ENCODE measurements at places on chromosomes 6 and 20.

GRCh38 chr6:157304899-157305663 is 18.2 kb downstream of the TMEM242 start:
- no peak for DNase-seq

GRCh38 chr20:29689411-29690225 is 1567.8 kb upstream of the DEFB115 start:
- peak; percentile 78 for DNase-seq

GRCh38 chr6:133743621-133744020 is 145.3 kb upstream of the TCF21 start:
- no peak for DNase-seq

GRCh38 chr20:3038454-3038853 is 5.0 kb upstream of the GNRH2 start:
- DNase-seq: no peak

- no peak for DNase-seq
Measured at GRCh38 chr20:60867589-60867988, 384.5 kb upstream of the CDH4 start.

DNA sequence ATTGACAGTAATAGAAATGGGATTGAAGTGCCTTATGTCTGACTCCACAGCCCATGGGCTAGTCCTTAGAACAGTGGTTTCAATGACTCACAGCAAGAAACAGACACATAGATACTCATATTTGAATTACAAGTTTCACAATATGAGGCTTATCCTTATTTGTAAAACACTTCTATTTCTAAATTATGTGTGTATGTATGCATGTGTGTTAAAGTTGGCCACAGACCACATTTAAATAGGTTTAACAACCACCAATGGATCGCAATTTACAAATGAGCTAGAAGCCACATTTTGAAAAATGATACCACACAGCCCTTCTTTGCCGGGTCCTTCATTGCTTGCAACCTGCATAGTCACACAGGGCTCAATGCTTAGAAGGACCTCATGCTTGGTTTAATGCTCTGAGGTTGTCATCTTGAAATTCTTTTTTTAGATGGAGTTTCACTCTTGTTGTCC is 157.8 kb upstream of the PREP start:
- no peak for DNase-seq

- no peak for DNase-seq
Measured at GRCh38 chr20:25380945-25381614, 9.6 kb downstream of the ABHD12 start.

DNA sequence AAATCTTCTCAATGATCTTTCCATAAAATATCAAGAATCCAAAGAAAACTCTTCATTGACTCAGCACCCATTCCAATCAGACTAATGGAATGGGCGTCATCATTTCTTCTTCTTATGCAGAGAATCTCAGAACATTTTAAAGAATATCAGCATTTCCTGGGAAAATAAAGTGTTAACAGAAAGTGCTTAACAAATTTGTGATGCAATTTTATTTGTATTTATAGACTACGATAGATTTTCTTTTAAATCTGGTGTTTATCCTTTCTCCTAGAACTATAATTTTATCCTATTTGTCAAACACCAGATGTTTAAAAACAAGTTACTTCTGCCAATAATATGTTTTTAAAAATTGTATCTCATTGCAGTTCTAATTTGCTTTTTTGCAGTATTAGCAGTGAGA is 330.7 kb downstream of the COL12A1 start:
- no peak for DNase-seq

DNA sequence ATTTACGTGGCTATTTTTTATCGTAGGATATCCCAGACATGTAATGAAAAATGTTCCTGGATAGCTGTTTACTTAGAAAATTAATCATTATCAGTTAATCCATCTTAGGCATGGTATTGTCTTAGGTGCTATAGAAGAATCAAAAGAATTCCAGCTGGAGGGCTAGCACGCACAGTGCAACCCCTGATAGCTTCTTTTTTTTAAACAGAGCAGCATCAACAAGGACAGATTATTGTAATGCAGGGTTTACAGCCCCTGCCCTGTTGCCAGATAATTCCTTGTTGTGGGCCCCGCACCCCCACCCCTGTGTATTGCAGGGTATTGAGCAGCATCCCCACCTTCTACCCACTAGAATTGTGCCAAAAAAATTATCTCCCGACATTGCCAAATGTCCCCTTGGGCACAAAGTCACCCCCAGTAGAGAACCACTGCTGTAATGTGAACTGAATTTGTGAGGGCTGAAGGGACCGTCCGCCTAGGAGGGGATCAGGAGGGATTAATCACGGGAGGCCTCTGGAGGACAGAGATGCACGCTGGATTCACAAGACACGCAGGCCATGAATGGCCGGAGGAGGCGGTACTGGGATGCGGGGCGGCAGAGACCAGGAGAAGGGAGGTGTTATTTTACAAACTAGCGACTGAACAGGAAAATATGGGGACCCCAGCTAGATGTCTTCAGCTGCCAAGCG is 174.6 kb downstream of the ZDHHC14 start:
- DNase-seq: no peak

DNA sequence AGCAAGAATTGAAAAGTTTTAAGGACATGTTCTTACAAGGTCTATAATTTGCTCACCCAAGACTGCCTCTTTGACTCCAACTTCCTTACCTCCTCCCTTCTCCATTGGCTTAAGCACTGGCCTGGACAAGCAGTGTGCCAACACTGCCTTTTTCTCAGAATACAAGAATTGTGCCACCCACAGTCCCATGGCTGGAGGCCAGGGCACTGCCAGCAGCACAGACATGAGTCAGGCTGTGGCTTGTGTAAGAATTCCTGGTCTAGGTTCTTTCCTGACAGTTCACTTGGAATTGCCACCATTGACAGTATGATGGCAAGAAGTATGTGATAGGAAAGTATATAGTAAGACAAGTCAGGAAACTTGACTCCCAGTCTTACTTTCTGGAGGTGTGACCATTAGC is 202.7 kb upstream of the MARCKS start:
- peak; percentile 94 for DNase-seq

GRCh38 chr6:42315991-42316970 is 98.6 kb upstream of the MRPS10 start:
- peak; percentile 78 for DNase-seq

DNA sequence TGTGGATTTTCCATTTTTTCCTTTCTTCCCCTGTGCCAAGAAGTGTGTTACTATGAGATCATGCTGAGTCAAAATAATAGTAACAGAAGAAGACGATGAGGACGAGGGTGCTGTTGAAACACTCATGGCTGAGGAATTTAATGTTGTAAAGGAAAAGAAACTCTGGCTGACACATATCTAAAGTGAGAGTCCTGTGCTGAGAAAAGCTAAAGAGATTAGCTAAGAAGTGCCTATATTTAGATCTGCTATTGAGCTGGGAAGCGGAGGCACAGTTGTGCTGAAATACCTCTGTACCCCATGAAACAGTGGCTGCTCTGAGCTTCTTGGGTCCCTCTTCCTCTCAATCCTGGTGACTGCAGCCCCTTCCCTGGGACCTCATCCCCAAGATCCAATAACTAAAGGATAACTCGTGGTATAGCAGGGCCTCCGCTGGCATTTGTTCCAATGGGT is 1.1 kb upstream of the SYTL3 start:
- no peak for DNase-seq

DNA sequence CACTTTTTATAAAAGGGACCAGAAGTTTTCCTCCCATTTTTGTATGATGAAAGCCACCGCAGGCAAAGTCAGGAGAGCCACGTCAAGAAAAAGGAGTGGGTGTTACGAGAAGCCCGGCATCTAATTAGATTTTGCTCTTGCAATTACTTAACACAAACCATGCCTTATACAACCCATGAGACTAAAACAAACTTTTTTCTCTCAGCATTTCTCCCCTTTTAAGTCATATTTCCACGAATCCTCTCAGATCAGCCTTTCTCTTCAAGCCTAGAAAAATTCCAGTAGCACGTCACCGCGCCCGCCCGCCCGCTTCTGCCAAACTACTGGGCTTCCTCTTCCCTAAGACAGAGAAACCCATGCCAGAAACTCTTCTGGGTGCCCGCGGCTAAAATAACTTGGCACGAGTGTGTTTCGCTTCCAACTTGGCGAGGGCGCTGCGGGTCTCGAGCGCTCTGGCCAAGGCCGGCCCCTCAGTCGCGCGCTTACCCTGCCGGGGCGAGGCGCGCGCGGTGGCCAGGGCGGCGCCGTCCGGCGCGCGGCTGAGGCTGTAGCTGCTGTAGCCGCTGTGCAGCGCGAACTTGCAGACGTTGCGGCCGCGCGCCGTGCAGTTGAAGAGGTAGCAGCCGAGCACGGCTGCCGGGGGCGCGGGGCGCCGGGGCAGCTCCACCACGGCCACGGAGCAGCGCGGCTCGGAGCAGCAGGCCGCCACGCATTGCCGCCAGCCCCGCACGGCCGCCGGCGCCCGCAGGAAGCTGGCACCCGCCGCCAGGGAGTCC is 1.0 kb downstream of the LRP11 start:
- DNase-seq: peak; percentile 79

DNA sequence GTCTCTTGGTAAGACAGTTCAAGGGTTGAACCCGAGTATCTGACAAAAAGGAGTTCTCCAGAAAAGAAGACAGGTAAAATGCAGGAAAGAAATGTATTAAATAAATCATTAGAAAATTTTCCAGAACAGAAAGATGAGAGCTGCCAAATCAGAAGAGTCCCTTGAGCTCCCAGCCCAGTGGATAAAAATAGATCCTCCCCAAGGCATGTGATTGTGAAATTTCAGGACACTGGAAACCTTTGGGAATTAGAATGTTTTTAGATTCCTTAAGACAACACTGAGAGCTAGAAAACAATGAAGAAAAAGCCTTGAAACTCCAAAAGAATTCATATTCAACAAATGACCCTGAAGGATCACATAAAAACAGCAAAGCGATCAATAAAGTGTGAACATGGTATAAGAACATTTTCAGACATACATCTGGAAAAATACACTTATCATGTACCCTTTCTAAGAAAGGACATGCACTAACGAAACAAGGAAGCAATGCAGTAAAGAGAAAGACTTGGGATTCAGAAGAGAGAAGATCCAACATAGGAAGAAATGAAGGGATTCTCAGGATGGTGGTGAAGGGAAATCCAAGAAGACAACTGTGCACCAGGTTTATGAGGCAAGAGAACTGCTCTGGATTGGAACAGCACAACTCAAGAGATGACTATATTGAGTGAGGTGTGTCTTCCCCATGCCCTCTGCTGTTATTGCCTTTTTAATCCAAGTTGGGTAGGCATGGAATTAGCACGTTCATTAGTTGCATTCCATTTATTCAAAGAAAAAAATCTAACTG is 390.4 kb downstream of the SYNE1 start:
- no peak for DNase-seq

DNA sequence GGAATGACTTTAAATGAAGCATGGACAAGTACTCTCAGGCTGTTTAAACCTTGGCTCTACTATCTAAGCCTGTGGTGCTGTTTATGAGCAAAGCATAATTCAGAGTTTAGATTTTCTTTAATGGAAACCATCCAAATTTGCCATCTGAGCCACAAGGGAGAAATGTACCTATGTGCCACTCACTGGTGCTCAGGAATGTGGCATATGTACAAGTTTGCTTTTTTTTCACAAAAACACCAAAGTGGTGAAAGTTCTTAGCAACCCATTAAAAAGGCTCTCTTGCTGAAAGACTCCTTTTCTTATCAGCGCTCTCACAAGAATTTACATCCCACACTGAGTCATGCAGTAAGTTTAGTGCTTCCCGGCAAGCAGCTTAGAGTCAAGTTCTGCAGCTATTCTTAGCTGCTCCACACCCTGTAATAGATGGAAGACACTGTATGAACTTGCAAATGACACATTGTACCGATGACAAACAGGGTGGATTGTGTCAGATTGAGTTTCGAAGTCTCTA is 57.3 kb upstream of the MLIP start:
- peak; percentile 58 for DNase-seq

DNA sequence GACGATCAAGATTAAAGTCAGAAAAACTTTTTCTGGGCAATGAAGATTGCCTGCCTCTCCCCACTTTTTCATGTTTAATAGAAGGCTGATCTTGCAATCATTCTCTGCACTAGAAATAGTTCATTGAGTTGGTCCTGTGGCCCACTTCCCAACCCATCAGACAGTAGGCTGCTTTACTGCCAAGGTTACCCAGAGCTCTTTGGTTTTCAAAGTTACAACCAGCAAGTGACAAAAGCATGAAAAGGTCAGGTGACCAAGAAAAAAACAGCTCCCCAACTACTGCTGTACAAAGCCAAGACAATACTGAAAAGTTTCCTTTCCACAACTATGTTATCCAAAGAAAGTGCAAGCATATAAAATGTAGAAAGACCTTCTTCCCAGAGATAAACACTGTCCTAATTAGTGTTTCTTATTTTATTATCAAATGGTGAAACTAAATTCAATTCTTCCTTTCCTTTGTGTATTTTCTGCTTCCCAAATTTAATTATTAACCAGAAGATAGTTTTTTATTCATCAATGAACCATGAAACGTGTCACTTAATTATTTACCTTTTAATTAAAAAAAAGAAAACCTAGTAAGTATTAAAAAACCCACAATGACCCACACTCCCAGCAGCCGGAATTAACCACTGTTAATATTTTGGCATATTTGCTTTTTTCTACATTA is 16.6 kb downstream of the DNAAF9 start:
- no peak for DNase-seq

DNA sequence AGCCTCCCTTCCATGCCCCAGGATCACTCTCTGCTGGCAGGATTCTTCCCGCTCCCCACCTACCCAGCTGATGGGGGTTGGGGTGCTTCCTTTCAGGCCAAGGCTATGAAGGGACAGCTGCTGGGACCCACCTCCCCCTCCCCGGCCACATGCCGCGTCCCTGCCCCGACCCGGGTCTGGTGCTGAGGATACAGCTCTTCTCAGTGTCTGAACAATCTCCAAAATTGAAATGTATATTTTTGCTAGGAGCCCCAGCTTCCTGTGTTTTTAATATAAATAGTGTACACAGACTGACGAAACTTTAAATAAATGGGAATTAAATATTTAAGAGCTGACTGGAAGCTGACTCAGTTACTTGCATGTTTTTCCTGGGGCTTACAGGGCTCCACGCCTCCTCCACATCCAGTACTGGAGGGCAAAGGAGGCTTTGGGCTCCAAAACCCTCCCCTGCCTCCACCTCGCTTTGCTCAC is 24.3 kb upstream of the FANCE start:
- no peak for DNase-seq

DNA sequence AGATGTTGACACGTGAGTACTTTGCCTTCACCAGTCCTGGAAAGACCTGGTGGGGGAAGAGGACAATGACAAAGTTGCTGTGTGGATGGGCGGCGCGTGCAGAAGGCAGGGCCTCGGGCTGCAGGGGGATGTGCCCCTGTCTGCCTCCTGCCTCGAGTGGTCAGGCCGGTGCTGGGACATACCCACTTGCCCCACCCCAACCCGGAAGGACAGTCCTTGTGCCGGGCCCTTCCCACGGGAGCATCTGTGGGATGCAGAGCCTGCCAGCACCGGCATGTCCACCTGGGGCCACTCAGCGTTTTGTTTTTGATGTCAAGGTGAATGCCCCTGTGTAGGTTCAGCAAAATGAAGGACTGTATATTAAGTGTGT is 60.5 kb upstream of the BHLHE23 start:
- peak; percentile 83 for DNase-seq

DNA sequence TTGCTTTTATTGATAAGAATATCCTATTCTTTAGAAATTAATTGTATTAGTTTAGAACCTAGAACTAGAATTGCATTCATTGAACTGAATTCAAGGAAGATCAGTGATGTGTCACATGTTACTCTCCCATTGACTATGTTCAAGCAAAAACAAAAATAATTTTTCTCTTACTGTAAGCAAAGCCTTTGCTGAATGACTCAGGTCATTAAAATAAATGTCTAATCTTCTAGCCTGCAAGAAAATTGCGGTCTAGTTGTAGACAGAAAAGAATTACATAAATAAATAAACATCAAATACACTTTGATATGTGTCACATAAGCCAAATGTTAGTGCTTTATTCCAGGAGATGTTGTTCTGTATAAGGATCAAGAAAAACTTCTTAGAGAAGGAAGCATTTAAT is 387.9 kb downstream of the ADGRB3 start:
- DNase-seq: no peak

- DNase-seq: no peak
Measured at GRCh38 chr6:10278746-10279145, 136.1 kb downstream of the TFAP2A start.

Data from RWPE2 (cell line).